ENCODE measurements at places on chromosomes 4 and X.
A peak's percentile ranks its signal among the peaks of the same experiment; 100 is the strongest.

DNA sequence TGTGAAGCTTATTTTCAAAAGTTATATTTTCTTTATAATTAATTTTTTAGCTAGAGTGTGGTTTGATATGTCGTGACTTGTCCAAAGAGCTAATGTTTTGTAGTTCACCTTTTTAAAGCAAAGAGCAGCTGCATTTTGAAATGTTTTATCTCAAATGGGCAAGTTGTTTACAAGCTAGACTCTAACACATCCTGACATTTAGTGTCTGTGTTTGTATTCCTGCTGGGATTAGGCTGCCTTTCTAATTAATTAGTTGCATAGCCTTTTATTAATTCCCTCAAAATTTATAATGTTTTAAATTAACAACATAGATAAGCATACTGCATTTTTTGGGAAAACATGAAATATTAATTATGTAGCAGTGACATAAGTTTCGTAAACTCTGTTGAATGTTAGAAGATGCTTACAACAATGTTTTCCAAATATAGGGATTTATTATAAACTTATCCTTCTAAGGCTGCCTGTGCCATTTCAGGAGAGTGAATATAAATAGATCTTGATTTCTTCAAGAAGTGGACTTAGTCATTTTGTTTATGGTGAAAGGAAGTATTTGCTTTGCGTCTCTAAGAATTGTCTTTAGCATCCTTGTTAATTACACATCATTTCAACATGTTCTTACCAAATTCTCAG, 37.7 kb upstream of the NUDT6 start:
- no peak for DNase-seq

GRCh38 chr4:138404251-138404650, 162.1 kb upstream of the SLC7A11 start:
- no peak for DNase-seq

GRCh38 chr4:74790652-74791051, 3.7 kb downstream of the BTC start:
- no peak for DNase-seq

- no peak for DNase-seq
These were observed 24.2 kb downstream of the CPE start for GRCh38 chr4:165403048-165403447.

GRCh38 chr4:32569861-32570260, 1849.7 kb downstream of the PCDH7 start:
- DNase-seq, result no peak

- DNase-seq, result no peak
These were observed 1.3 kb downstream of the TBL1X start for GRCh38 chrX:9466124-9466495.

GRCh38 chr4:144289667-144290428, 149.3 kb upstream of the GYPA start:
- DNase-seq, result no peak

DNA sequence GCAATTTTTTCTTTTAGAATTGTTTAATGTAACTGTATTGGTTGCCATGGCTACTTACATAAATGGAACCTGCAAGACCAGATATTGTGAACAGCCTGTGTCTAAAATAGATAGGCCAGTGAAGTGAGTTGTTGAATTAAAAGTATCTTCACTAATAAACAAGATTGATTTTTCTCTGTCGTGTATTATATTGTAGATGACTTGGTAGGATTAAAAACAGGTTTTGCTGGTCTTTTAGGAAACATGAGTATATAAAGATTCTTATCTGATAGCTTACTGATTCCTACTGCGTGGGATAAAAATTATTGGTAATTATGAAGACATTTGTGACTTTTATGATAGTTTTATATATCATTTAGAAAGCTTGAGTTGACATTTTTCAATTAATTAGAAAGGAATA, 162.1 kb downstream of the KDM6A start:
- DNase-seq, result no peak

- DNase-seq, result peak; percentile 55
These were observed 41.8 kb downstream of the RBBP7 start for GRCh38 chrX:16828124-16828908.

- no peak for DNase-seq
These were observed 23.5 kb upstream of the IRAK1 start for GRCh38 chrX:154043003-154043763.

DNA sequence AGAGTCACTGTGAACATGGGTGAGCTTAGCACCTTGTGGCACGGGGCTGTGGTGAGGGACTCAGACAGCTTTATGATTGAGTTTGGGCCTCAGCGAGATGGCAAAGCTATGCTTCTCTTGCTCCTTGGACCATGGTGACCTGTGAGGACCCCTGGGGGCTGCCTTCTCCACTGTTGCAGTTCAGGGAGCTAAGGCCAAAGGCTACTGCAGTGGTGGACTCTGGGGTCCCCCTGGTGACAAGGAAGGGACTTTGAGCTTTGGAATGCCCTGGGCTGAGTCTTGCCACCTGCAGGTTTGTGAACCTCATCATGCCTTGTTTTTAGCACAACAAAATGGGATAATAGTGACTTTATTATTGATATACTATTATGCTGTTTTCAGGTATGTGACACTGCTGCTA, 36.5 kb downstream of the TBL1X start:
- DNase-seq, result no peak

DNA sequence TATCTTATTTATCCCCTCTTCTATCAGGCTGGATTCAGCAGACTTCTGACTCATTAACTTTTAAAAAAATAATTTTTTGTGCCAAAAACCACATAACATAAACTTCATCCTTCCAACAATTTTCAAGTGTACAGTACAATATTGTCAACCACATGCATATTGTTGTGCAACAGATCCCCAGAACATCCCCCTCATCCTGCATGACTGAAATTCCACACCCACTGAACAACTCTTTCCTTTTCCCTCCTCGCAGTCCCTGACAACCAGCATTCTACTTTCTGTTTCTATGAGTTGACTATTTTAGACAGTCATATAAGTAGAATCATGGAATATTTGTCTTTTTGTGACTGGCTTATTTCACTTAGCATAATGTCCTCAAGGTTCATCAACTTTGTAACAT, 2.2 kb upstream of the MID2 start:
- no peak for DNase-seq

GRCh38 chrX:8432396-8432795, 32.2 kb upstream of the VCX3B start:
- no peak for DNase-seq

- no peak for DNase-seq
These were observed 204.9 kb downstream of the SMARCA1 start for GRCh38 chrX:129318375-129318774.

DNA sequence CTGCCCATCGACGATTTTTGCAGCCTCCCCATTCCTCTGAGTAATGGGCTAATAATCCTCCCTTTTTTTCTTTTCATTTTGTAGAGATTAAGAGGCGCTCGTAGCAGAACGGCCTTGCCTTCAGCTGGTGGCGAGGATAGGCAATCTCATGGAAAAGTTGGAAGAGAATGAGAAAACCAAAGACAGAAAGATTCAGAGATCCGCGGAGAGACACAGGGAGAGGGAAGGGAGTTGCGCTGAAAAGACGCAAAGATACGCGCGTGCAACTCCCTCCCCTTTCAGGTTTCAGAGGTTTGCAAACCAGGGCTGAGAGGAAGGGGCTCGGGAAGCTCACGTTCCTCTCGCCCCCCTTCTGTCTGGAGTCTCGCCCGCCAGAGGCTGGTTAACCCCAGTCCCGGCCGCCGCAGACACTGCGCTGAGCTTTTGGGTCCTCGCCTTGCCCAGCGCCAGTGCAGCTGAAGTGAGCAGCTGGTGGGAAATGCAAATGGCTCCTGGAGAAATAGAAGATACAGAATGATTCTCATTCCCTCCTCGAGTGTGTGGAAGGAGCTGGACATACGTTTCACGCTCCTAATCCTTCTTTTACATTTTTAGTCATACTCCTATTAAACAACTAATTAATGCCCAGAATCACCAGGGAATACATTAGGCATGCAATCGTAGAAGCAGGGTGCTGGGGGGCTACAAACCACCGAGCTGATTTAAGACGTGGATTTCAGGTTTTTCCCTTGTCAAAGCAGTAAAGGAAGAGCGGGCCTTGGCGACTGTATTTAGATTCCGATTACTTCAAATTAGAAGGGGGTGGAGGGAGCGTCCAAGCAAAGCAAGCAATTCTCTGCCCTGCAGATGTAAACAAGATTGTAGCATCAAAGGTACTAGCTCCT, 16.6 kb upstream of the PITX2 start:
- DNase-seq, result no peak

DNA sequence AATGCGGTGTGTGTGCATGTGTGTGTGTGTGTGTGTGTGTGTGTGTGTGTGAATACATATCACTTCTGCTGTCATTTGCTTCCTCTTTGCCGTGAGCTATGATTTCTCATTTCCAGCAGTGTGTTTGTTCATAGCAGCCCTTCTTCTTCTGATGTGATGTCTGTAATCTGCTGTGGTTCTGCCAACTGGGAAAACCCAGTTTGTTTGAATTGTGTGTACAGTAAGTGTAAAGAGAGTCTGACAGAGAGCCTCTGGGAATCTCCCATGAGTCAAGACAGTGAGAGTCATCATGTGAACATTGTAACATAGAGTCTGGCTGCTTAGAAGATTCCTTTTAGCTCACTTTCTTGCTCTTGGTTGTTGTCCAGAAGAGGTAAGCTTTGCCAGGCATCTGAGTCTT, 8.4 kb upstream of the NWD2 start:
- DNase-seq, result no peak

- peak; percentile 69 for DNase-seq
These were observed 3.7 kb downstream of the HHIP start for GRCh38 chr4:144649646-144650045.

DNA sequence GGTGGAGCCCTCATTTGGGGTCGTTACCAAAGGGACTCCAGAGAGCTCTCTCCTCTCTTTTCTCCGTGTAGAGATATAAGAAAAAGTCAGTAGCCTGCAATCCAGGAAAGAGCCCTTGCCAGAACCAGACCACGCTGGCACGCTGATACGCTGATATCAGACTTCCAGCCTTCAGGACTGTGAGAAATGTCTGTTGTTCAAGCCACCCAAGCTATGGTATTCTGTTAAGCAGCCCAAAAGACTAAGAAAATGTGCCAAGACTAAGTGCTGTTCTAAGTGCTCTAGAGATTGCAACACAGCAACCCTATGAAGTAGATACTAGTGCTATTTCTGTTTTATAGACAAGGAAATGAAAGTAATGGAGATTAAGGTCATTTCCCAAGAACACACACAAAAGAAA, 205.7 kb downstream of the CAMK2D start:
- no peak for DNase-seq

GRCh38 chr4:124631760-124632159, 80.8 kb downstream of the ANKRD50 start:
- DNase-seq, result no peak

DNA sequence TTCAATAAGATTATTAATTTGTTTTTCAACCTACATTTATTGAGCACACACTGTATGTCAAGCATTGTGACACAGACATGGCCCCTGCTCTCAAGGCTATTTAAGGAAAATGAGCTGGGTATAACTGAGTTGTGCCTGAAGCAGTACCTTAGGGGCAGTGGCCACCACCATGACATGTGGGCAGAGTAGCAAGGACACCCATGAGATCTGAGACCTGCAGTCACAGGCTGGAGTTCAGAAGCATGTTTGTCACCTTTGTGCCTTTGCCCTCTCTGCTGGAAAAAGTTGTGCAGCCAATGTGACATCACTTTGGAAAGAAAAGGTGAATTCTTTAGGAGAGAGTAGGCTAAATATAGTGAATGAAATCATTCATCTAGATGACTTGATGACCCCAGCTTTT, 501.3 kb downstream of the BCOR start:
- DNase-seq, result no peak

DNA sequence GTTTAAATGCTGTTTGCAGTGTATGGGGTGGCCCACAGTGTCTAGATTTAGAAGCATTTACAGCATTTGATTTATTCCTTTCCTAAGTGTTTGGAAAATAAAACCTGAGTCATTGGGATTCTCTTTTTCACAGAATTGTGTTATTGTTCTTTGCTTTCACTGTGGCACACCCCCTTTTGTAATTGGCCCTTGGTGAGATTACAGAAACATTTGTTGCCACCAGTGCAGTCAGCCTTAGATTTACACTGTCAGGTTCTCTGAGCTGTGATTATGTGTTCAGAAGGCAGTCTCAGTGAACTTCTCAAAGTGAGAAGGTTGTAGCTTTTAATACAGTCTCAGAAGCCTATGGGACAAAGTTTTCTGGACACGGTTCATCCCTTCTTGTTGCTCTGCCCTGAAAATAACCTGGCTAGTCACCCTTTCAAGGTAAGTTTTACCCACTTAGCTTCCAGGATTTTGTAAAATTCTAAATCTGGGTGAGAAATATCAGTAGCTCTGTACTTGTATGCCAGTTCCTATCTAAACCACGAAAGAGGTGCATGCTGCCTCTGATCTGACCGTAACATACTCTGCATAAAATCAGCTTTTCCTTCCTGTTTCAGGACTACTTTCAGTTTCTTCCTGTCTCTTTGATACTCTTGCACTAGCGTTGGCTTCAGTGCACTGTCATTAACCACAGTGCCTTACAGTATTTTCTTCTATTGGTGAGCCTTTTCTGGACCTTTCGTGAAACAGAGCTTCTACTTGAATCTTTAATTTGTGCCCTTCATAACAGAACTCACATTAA, 12.6 kb downstream of the RUFY3 start:
- DNase-seq, result peak; percentile 20

DNA sequence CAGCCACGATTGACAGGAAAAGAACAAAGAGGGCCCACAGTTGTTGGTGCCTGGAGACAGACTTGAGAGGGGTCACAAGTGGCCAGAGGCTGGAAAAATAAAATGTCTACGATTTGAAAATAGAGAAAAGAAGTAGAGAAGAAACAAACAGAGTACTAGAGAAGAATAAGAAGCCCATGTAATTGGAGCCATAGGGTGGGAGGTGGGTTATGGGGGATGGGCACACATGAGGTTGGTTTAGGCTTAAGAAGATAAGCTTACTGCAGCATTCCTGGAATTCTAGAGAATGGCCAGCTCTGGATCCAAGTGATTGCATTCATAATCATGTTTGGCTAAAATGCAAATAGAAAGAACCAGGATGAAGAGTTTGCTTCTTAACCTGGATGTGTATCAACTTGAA, 210.7 kb downstream of the MAML3 start:
- DNase-seq, result no peak

GRCh38 chrX:20067709-20068561, 48.8 kb downstream of the MAP7D2 start:
- peak; percentile 55 for DNase-seq

DNA sequence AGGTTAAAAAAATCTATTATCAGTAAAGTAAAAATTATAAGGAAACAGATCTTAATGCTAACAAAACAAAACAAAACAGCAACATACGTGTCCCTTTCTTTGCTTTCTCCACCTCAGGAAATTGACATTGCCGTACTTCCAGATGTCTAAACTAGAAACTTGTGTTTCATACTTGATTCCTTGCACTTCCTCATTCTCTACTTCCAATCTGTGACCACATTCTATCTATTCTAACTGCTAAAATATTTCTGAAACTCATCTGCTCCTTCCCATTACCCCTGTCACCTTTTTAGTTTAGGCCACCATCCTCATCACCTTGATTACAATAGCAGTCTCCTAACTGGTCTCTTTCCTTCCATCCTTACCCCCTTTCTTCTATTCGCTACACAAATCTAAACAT, 22.5 kb upstream of the RPA4 start:
- no peak for DNase-seq

DNA sequence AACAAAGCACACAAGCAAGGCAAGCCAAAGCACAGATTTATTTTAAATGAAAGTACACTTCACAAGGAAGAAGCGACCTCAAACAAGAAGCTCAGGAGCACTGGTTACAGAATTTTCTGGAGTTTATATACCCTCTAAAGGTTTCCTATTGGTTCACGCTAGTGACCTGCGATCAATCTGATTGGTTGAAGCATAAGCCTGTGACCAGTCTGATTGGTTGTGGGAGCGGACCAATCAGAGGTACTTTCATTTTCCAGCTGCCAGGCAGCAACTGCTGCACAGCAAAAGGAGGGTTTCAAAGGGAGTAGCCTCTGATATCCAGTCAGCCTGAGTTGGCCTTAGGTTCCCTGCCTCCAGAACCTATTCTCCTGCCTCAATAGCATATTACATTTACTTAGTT, 4.6 kb upstream of the AREG start:
- no peak for DNase-seq

Measured in NCI-H2029 (cell line).